ENCODE measurements at places on chromosomes 13 and 19. TPM values are rescaled to one million over a fixed set of nuclear protein-coding genes. Genes with fewer than 3 reads are reported as not detected.

The OR10H1 gene
- 0.05 TPM for total RNA-seq

The SULT2A1 gene
- total RNA-seq = not detected

DNA sequence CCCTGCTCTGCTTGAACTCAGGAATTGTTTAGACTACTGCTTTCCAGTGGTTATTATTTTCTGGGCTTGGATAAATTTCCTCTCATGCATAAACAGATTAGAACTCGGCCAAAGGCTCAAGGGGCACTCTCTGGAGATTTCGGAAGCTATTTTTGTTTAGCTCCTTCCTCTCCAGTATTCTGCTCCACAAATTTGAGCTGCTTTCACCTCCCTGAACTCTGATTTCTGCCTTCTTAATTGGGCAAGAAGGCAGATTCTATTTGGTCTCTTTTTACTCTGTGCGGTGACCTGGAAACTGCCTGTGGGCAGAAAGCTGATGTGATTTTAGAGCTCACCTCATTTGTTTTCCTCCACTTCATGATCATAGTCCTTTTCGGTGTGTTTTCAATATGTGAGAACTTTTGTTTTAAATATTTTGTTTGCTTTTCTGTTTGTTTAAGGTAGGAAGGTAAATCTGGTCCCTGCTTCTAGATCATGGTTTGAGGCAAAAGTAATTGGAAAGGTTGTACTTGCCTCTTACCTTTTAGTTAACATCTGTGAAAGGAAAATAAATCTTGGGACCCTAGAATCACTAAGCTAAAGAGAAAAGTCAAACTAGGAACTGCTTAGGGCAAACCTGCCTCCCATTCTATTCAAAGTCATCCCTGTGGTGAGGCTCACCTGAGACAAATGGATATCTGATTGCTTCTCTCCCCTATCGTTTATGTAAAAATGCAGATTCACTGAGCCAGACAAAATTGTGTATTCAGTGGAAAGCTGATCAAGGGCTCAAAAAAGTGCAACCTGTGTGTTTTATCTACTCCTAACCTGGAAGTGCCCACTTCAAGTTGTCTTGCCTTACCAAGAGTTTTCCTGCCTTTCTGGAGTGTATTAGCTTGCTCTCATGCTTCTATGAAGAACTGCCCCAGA is 714.7 kb upstream of the PCDH20 start:
- DNase-seq = no peak
- H3K4me1 ChIP-seq = no peaks in the 10 kb centered on the region
- no peak overlapping the region for H3K4me3 ChIP-seq
- H3K36me3 ChIP-seq = no peaks in the 10 kb centered on the region

- H3K4me3 ChIP-seq = no peak overlapping the region
- no peak overlapping the region for H3K27ac ChIP-seq
- no peaks in the 10 kb centered on the region for H3K27me3 ChIP-seq
- no peaks in the 10 kb centered on the region for H3K4me1 ChIP-seq
- no peak for DNase-seq
Observed at GRCh38 chr13:21967871-21968270, 297.0 kb downstream of the FGF9 start.

GRCh38 chr19:17488593-17489391 is 18.5 kb downstream of the SLC27A1 start:
- H3K36me3 ChIP-seq = no peaks in the 10 kb centered on the region
- H3K27ac ChIP-seq = no peak overlapping the region
- H3K27me3 ChIP-seq = no peaks in the 10 kb centered on the region
- peak overlapping the region; percentile 48 for H3K4me3 ChIP-seq
- DNase-seq = peak; percentile 44

DNA sequence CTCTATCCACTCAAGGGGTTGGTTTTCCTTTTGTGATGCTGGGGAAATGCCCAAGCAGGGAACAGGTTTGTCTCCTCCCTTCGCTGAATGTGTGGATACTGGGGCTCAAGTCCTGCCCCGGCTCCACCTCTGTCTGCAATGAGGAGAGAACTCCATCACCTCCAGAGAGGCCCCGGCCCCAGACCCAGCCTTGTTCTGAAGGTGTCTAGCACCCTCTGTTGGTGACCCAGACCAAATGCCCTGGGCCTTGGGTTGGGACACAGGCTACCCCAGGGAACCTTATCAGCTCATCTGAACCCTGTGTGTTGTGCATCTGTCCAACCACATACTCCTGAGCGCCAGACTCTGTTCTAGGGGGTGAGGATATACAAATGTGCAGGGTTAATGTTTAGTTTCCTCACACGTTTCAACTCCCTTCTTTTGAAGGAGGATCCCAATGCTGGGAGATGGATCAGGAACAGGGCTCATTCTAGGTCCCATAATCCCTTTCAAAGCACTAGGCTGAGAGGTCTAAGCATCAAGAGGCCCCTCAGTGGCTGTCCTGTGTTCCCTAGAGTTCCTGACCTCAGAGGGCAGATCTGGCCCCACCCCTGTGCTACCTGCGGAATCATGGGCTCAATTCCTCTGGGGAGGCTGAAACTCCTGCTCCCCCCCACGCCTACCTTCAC is 112.5 kb upstream of the SLC7A1 start:
- no peak overlapping the region for H3K4me3 ChIP-seq
- H3K4me1 ChIP-seq = no peaks in the 10 kb centered on the region
- H3K36me3 ChIP-seq = no peaks in the 10 kb centered on the region
- no peak for DNase-seq

DNA sequence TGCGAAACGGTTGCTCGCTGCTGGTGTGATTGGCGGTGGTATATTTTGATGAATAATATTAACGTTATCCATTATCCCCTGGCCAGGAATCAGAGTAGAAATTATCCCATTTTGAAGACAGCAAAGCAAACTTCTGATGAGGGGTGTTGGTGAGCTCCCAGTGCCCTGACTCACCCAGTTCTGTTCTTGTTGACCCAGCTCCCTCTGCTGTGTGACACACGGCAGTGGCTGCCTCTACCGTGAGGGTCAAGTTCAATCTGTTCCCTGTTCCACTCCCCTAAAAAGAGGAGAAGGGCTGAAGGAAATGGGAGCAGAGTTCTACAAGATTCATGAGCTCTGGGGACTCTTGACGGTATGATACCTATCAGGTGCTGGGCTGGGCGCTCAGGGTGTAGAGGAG is 2.0 kb downstream of the CAMSAP3 start:
- H3K27me3 ChIP-seq = peaks cover 36% of the 10 kb centered on the region
- no peak overlapping the region for H3K4me3 ChIP-seq
- DNase-seq = no peak
- H3K4me1 ChIP-seq = peaks cover 10% of the 10 kb centered on the region
- H3K36me3 ChIP-seq = no peaks in the 10 kb centered on the region
- no peak overlapping the region for H3K27ac ChIP-seq

- H3K4me3 ChIP-seq = peak overlapping the region; percentile 95
- H3K36me3 ChIP-seq = peaks cover 33% of the 10 kb centered on the region
- no peaks in the 10 kb centered on the region for H3K27me3 ChIP-seq
Observed at GRCh38 chr19:15430526-15431120, 11.8 kb upstream of the AKAP8L start.

DNA sequence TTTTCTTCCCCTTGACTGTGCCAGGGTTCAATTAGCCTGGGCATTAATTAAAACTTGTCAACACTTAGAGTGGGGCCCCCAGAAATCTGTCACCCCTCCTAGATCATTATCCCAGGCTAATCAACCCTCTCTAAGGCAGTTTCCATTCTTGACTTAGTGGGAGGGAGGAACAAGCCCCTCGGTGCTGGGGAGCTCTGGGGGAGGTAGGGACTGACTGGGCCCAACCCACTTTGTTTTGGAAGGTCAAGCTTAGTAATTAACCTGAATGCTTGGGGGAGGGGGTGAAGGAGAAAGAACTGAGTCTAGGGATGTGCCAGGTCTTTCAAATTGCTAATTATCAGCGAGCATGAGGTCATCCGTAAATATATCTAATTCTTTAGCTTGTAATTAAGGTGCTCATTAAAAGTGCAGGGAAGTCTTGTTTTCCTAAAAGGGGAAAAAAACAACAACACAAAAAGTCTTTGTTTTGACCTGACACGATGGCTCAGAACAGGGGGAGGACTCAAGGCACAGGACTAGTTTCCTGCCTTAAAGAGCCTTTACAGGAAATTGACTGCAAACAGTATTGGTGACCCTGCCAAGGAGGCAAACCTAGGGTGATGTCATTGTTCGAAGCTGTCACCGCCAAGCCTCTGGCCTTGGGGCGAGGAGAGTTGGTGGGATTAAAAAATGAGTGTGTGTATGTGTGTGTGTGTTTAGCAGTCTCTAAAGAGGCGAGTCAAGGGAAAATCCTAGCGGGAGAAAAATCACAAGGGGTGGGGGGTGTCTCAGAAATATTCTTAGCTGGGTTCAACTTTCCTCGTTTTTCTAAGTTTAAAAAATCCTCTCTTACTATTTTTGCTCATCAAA is 19.4 kb downstream of the ACTN4 start:
- no peaks in the 10 kb centered on the region for H3K27me3 ChIP-seq
- H3K36me3 ChIP-seq = peaks cover 6% of the 10 kb centered on the region
- H3K4me3 ChIP-seq = peak overlapping the region; percentile 76
- H3K4me1 ChIP-seq = peaks cover 80% of the 10 kb centered on the region
- H3K27ac ChIP-seq = peak overlapping the region; percentile 91

GRCh38 chr13:23599083-23599925 is 29.1 kb downstream of the TNFRSF19 start:
- H3K36me3 ChIP-seq = no peaks in the 10 kb centered on the region
- H3K27me3 ChIP-seq = peaks cover 27% of the 10 kb centered on the region
- no peak for DNase-seq
- H3K4me1 ChIP-seq = no peaks in the 10 kb centered on the region
- no peak overlapping the region for H3K27ac ChIP-seq

- no peaks in the 10 kb centered on the region for H3K36me3 ChIP-seq
- H3K27me3 ChIP-seq = no peaks in the 10 kb centered on the region
- no peaks in the 10 kb centered on the region for H3K4me1 ChIP-seq
- DNase-seq = no peak
- no peak overlapping the region for H3K4me3 ChIP-seq
- H3K27ac ChIP-seq = no peak overlapping the region
Observed at GRCh38 chr13:44249431-44249836, 124.2 kb upstream of the SERP2 start.

- peak; percentile 40 for DNase-seq
- H3K36me3 ChIP-seq = no peaks in the 10 kb centered on the region
- no peaks in the 10 kb centered on the region for H3K27me3 ChIP-seq
Observed at GRCh38 chr19:14072535-14073260, at the start of gene MISP3. Gene MISP3, plus strand, starts transcription at chr19:14072786. Its CDS starts 524 bp downstream, at chr19:14073310.

GRCh38 chr13:39035799-39036198 is 2.1 kb downstream of the PROSER1 start:
- H3K4me1 ChIP-seq = peaks cover 52% of the 10 kb centered on the region
- H3K27me3 ChIP-seq = no peaks in the 10 kb centered on the region
- no peak overlapping the region for H3K27ac ChIP-seq
- no peak for DNase-seq
- peak overlapping the region; percentile 87 for H3K4me3 ChIP-seq

DNA sequence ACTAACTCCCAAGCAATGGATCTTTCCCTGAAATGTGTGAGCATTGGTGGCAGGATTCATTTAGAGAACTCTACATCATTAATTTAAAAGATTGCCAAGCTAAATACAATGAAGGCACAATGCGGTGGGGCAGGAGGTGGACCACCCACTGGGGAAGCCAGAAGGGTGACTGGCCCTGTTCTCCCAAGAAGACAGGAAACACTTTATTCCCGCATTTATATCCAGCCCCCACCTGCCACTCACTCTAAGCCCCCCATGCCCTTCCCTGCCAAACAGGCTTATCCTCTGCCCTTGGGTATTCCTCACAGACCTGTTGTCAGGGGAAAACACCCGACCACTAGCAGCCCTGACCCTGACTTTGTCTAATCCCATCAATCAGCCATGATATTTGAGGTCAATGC is 189.1 kb upstream of the UBL3 start:
- H3K36me3 ChIP-seq = no peaks in the 10 kb centered on the region
- H3K27ac ChIP-seq = no peak overlapping the region
- peaks cover 22% of the 10 kb centered on the region for H3K27me3 ChIP-seq

- H3K36me3 ChIP-seq = no peaks in the 10 kb centered on the region
- H3K4me1 ChIP-seq = no peaks in the 10 kb centered on the region
- H3K27ac ChIP-seq = no peak overlapping the region
- no peaks in the 10 kb centered on the region for H3K27me3 ChIP-seq
- no peak for DNase-seq
Observed at GRCh38 chr13:97726664-97727280, 226.7 kb upstream of the IPO5 start.
